BJ (cell line): ENCODE measurements at places on chromosomes 13 and 19. TPM values are rescaled to one million over a fixed set of nuclear protein-coding genes. Genes with fewer than 3 reads are reported as not detected.

Gene ZNF799
- 0.63 and 1.3 TPM in 2 replicates for polyA plus RNA-seq

Gene ICAM3
- 11.7 and 17.3 TPM in 2 replicates for polyA plus RNA-seq

Gene MAST1
- polyA plus RNA-seq: 0.25 TPM in 1 of 2 replicates, not detected in the other

Gene RDH13
- 5.2 and 6.1 TPM in 2 replicates for polyA plus RNA-seq

Gene EHD2
- polyA plus RNA-seq: 69.5 and 132 TPM in 2 replicates

Gene PLIN5
- not detected in 2 replicates for polyA plus RNA-seq

Gene IL17D
- polyA plus RNA-seq: 0.47 and 0.48 TPM in 2 replicates

Gene PSG3
- polyA plus RNA-seq: 0.39 and 0.49 TPM in 2 replicates

Gene SIGLECL1
- polyA plus RNA-seq: not detected in 2 replicates

Gene LHB
- polyA plus RNA-seq: not detected in 2 replicates

Gene HCN2
- polyA plus RNA-seq: 0.83 and 1.5 TPM in 2 replicates

Gene SLC7A10
- not detected in 2 replicates for polyA plus RNA-seq

Gene KCNRG
- 1.3 and 1.9 TPM in 2 replicates for polyA plus RNA-seq

Gene CGB3
- polyA plus RNA-seq: not detected in 2 replicates

Gene KASH5
- not detected in 2 replicates for polyA plus RNA-seq

Gene PDE4C
- 0.06 and 0.12 TPM in 2 replicates for polyA plus RNA-seq
